ENCODE measurements at places on chromosomes 2 and 18. TPM values are rescaled to one million over a fixed set of nuclear protein-coding genes. Genes with fewer than 3 reads are reported as not detected.

DNA sequence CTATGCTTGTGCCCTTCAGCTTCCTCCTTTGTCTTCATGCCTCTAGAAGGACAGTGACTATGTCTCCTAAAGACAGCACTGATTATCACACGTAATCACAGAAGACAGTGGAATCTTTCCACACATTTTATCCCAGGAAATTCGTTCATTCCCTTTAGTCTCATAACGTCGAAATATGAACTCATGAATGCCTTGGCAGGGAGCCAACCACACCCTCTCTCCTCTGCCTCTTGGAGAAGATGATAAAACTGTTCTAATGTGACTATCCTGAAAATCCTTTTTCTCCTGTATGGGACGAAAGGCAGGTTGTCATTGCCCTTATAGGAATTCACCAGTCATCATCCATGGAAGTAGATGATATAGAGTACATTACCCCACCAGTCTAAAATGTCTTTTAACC is 726.6 kb upstream of the FANCL start:
- no peak for DNase-seq

- DNase-seq, result peak; percentile 18
Measured at GRCh38 chr2:2234398-2235195, 96.5 kb downstream of the MYT1L start.

- no peak for DNase-seq
Measured at GRCh38 chr2:147525819-147526489, 318.9 kb upstream of the ACVR2A start.

Gene CPLX4
- polyA plus RNA-seq, result 0.35 TPM

Gene DPP4
- 1.2 TPM for polyA plus RNA-seq

Measured in spinal cord (tissue), 10 donors.